ENCODE measurements at places on chromosomes 13 and 19. TPM values are rescaled to one million over a fixed set of nuclear protein-coding genes. Genes with fewer than 3 reads are reported as not detected.

Gene SEMA6B
- 0.08 TPM for total RNA-seq

Gene SPRYD7
- total RNA-seq = 13.2 TPM

Gene EBI3
- total RNA-seq = not detected

Gene MBD3L2
- not detected for total RNA-seq

DNA sequence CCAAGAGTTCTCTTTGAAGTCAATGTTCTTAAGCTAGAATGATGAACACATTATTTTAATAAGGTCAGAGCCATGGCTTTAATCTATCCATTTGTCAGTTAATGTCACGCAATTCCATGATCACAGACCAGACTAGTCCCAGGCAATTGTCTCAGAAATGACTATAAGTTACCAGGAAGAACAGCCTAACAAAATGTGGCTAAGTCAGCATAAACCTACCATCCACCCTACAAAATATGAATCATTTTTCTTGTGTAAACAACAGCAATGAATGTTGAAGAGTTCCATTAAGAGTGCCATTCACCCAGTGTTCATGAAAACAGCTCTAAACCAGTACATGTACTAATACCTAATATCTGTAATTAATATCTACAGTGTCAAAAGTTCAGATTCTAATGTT, 127.5 kb downstream of the KCTD12 start:
- no peak overlapping the region for H3K4me3 ChIP-seq
- H3K36me3 ChIP-seq = no peaks in the 10 kb centered on the region
- no peaks in the 10 kb centered on the region for H3K27me3 ChIP-seq
- no peak for DNase-seq
- H3K4me1 ChIP-seq = no peaks in the 10 kb centered on the region

DNA sequence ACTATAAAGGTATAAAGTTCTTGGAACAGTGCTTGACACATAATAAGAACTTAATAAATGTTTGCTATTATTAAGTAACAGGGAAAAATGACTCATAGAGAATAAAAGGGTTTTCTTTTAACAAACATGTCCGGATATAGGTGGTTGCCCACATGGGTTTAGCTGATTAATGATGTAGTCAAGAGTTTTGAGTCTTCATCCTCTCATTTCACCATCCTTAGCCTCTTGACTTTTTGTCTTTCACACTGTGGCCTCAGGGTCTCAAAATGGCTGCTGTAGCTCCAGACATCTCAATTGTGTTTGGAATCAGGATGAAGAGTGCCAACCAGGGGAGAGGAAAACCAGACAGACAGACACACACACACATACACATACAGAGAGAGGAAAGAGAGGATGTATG, 97.9 kb downstream of the HSPH1 start:
- no peak overlapping the region for H3K27ac ChIP-seq
- no peak overlapping the region for H3K4me3 ChIP-seq
- H3K4me1 ChIP-seq = no peaks in the 10 kb centered on the region
- H3K27me3 ChIP-seq = no peaks in the 10 kb centered on the region

DNA sequence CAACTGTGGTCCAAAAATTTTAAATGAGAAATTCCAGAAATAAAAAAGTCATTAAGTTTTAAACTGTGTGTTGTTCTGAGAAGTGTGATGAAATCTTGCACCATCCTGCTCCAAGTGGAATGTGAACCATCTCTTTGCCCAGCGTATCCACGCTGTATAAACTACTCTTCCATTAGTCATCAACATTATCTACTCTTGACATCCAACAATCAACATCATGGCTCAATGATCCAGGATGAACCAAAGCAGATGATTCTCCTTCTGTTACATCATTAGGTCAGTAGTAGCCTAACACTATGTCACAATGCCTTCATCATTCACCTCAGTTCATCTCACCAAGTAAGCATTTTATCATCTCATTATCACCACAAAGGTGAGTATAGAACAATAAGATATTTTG, 55.3 kb downstream of the SUCLA2 start:
- no peaks in the 10 kb centered on the region for H3K27me3 ChIP-seq
- peaks cover 32% of the 10 kb centered on the region for H3K36me3 ChIP-seq
- H3K27ac ChIP-seq = no peak overlapping the region
- no peak overlapping the region for H3K4me3 ChIP-seq

Measured in SJSA1 (cell line).